Osteoblast (primary cell): ENCODE measurements at places on chromosomes 3 and 15. TPM values are rescaled to one million over a fixed set of nuclear protein-coding genes. Genes with fewer than 3 reads are reported as not detected.

- H3K36me3 ChIP-seq, result no peaks in the 10 kb centered on the region
- H3K27me3 ChIP-seq, result no peaks in the 10 kb centered on the region
- H3K4me3 ChIP-seq, result no peak overlapping the region
- peaks cover 4% of the 10 kb centered on the region for H3K4me1 ChIP-seq
- no peak overlapping the region for H3K27ac ChIP-seq
Measured at GRCh38 chr15:89030311-89030710, 57.9 kb upstream of the ABHD2 start.

- no peaks in the 10 kb centered on the region for H3K27me3 ChIP-seq
- peak; percentile 98 for DNase-seq
- H3K36me3 ChIP-seq, result peaks cover 5% of the 10 kb centered on the region
- H3K4me3 ChIP-seq, result peak within 1 kb of the TSS; percentile 88
- H3K27ac ChIP-seq, result peak within 1 kb of the TSS; percentile 88
- H3K4me1 ChIP-seq, result peaks cover 25% of the 10 kb centered on the region
Measured at GRCh38 chr3:119240591-119241434, at the start of gene B4GALT4. Gene B4GALT4 (minus strand): TSS chr3:119240878. CDS start chr3:119230099, 10,779 bp downstream.

GRCh38 chr15:81783586-81783985 is 262.2 kb downstream of the MEX3B start:
- DNase-seq, result no peak
- H3K4me1 ChIP-seq, result no peaks in the 10 kb centered on the region
- H3K27ac ChIP-seq, result no peak overlapping the region
- H3K27me3 ChIP-seq, result no peaks in the 10 kb centered on the region
- no peak overlapping the region for H3K4me3 ChIP-seq
- H3K36me3 ChIP-seq, result no peaks in the 10 kb centered on the region

DNA sequence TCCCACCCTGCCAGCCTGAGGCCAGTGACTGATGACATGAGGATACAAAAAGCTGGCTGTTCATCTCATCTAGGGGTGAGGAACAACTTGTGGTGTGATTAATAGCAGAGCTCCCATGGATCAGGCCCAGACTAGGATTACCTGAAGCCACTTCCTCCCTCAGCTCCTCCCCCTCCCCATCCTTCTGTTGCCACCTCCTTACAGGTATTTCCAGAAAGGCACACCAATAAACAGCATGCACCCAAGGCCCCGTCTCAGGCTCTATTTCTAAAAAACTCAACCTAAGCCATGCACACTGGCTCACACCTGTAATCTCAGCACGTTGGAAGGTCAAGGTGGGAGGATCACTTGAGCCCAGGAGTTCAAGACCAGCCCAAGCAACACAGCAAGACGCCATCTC is 54.1 kb downstream of the SRGAP3 start:
- H3K27ac ChIP-seq, result no peak overlapping the region
- H3K36me3 ChIP-seq, result no peaks in the 10 kb centered on the region
- peaks cover 23% of the 10 kb centered on the region for H3K27me3 ChIP-seq
- no peaks in the 10 kb centered on the region for H3K4me1 ChIP-seq
- DNase-seq, result no peak
- H3K4me3 ChIP-seq, result no peak overlapping the region

DNA sequence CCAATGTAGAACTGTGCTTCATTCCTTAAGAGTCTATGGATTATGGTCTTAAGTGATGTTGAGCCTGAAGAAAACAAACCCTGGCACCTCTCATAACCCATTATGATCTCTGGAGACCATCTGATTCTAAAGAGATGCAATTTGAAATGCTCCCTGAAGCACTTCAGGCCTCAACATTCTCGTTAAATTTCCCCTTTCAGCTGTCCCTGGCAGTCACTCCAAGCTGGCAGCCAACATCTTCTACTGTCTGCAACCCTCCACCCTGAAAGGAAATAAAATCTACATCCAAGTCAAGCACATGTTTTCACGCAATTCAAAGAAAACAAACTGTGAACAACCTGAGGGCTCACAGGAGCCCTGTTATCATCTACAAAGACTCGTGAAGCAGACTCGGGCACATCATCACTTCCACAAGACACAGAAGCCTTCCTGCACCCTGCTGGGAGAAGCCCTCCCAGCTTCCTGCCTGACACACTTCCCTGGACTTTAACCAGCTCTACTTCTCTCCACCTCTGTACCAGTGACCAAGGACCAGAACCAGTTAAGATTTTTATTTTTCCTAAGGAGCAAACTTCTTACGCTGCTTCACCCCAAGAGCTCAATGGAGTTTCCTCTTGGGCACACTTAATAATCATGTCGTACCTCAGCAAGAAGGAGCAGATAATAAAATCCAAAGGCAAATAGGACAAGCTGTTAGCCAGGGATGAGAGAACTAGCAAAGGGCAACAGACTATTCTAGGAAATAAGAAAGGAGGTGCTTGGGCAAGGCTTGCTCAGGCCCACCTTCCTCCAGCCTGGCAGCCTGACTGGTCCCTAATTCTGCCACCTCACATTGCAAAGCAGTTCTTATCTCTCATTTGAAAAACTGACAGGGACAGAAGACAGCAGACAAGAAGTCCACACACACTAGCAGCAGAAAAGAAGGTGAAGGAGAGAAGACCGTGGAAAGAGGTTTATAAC is 67.1 kb downstream of the MAGI1 start:
- no peaks in the 10 kb centered on the region for H3K36me3 ChIP-seq
- H3K4me3 ChIP-seq, result no peak overlapping the region
- no peak for DNase-seq
- no peak overlapping the region for H3K27ac ChIP-seq
- no peaks in the 10 kb centered on the region for H3K27me3 ChIP-seq

DNA sequence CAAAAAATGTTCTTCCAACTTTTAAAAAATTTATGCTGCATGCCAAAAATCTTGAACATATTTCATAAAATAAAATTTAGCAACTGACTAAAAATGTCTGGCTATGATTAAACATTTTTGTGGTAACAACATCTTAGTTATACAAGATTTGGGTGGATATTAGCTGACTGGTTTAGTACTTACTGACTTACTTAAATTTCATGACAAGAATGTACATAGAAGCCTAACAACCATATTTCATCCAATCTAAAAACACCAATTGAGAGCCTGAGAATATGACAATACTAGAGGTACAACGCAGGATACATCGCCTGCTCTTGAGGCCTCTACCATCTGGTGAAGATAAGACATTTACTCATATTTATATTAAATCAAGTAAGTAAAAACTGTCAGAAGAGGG is 34.6 kb downstream of the GNB4 start:
- DNase-seq, result peak; percentile 80
- H3K36me3 ChIP-seq, result peaks cover 23% of the 10 kb centered on the region
- peak overlapping the region; percentile 90 for H3K27ac ChIP-seq
- H3K4me1 ChIP-seq, result peaks cover 22% of the 10 kb centered on the region
- no peaks in the 10 kb centered on the region for H3K27me3 ChIP-seq

DNA sequence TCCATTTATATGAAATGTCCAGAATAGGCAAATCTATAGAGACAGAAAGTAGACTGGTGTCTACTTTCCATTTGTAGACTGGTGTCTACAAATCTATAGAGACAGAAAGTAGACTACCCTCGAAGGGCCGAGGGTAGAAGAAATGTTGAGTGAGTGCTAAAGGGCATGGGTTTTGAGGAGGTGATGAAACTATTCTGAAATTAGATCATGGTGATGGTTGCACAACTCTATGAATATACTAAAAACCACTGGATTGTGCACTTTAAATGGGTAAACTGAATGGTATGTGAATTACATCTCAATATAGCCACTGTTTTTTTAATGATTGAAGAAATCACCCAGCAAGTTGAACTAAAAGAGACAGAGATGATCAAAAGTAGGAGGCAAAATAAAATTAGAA is 27.9 kb downstream of the TP53BP1 start:
- H3K4me3 ChIP-seq, result no peak overlapping the region
- H3K4me1 ChIP-seq, result peaks cover 46% of the 10 kb centered on the region
- peak; percentile 30 for DNase-seq
- H3K27ac ChIP-seq, result peak overlapping the region; percentile 84

DNA sequence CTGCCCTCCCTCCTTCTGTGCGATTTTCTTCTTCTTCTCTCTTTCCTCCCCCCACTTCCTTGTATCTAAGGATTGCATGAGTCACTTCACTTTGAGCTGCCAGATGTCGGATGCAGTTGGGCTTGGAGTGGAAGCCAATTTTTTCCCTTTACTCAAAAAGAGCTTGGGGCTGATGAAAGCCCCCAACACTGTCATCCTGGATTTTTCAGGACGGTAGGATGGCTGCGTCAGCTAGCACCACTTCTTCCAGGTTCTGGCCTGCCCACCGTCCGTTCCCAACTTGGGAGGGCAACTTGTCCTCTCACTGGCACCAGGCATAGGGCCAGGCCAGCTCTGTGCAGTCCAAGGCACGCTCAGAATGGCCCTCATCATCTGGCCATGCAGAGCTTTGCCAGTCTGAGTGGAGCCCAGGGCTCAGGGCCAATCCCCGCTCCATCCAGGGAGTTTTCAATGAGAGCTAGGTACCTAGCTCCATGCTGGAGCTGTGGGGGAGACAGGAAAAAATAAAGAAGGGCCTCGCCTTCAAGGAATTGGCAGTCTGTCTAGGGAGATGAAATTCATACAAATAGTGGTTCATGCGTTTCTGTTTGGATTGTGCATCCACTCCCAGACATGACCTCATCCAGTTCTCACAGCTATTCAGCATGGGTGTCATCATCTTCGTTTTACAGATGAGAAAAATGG is 47.7 kb upstream of the INSYN1 start:
- peak; percentile 97 for DNase-seq
- no peaks in the 10 kb centered on the region for H3K36me3 ChIP-seq
- H3K4me1 ChIP-seq, result peaks cover 20% of the 10 kb centered on the region
- peak overlapping the region; percentile 91 for H3K27ac ChIP-seq

DNA sequence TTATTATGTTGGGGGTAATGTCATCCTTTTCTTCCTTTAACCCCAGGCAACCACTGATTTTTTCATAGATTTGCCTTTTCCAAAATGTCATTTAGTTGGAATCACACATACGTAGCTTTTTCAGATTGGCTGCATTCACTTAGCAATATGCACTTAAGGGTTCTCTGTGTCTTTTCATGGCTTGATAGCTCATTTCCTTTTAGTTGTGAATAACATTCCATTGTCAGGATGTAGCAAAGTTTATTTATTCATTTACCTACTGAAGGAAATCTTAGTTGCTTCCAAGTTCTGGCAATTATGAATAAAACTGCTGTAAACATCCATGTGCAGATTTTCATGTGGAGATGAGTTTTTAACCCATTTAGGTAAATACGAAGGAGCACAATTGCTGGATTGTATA is 125.4 kb downstream of the AGBL1 start:
- H3K4me3 ChIP-seq, result no peak overlapping the region
- H3K27me3 ChIP-seq, result no peaks in the 10 kb centered on the region
- DNase-seq, result no peak
- no peak overlapping the region for H3K27ac ChIP-seq
- no peaks in the 10 kb centered on the region for H3K36me3 ChIP-seq

- no peak overlapping the region for H3K4me3 ChIP-seq
- no peak for DNase-seq
- H3K27me3 ChIP-seq, result no peaks in the 10 kb centered on the region
- H3K36me3 ChIP-seq, result no peaks in the 10 kb centered on the region
- no peaks in the 10 kb centered on the region for H3K4me1 ChIP-seq
Measured at GRCh38 chr15:95051861-95052260, 820.5 kb downstream of the MCTP2 start.

DNA sequence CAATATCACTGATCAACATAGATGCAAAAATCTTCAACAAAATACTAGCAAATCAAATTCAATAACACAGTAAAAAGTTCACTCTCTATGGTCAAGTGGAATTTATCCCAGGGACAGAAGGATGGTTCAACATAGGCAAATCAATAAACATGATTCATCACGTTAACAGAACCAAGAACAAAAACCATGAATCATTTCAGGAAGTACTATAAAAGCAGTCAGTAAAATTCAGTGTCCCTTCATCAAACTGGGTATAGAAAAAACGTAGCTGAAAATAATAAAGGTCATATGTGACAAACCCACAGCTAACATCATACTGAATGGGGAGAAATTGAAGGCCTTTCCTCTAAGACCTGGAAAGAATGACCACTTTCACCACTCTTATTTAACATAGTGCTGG is 172.1 kb downstream of the POLR2M start:
- peaks cover 4% of the 10 kb centered on the region for H3K27me3 ChIP-seq
- no peaks in the 10 kb centered on the region for H3K36me3 ChIP-seq
- peaks cover 4% of the 10 kb centered on the region for H3K4me1 ChIP-seq

DNA sequence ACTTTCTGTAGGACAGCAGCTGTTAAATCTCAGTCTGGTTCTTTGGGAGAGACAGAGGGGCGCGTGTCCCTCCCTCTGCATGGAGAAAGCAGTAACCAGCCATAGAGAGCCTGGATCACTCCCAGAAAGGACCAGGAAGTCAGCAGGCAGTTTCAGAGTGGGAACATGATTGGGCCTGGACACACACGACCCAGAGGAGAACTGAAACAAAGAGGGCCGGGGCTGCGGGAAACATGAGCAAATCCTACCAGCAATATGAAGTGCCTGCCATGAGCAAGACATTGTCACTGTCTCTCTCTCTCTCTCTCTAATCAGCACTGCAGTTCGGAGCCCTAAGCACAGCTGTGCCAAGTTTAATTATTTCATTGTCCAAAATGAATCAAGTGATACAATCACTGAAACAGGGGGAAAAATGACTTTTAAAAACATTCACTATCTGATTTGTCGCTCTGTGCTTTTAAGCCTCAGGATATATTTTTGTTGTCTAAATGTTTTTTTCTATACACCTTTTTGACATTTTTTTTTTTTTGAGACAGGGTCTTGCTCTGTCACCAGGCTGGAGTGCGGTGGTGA is 17.6 kb downstream of the MUC13 start:
- no peak for DNase-seq
- H3K27me3 ChIP-seq, result peaks cover 6% of the 10 kb centered on the region
- H3K27ac ChIP-seq, result no peak overlapping the region
- H3K36me3 ChIP-seq, result no peaks in the 10 kb centered on the region

DNA sequence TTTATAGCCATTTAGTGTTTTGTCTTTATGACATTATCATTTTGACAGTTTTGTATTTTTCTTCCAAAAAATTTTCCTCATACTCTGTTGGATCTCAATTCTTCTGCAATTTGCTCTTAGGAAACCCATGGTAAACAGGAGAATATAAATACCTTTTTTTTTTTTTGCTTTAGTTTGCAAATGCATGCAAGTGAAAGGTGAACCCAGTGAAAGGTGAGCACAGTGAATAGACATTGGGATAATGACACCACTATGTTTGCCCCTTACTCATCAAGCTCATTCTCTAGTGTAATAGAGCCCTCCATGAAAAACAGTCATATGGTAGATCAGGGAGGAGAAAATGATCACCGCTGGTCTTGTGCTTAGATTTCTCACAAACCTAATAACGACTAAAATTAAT is 59.0 kb upstream of the TRPC1 start:
- H3K27me3 ChIP-seq, result peaks cover 9% of the 10 kb centered on the region
- no peaks in the 10 kb centered on the region for H3K36me3 ChIP-seq
- H3K4me3 ChIP-seq, result no peak overlapping the region
- H3K4me1 ChIP-seq, result no peaks in the 10 kb centered on the region
- no peak overlapping the region for H3K27ac ChIP-seq

HCN4 gene
- not detected in 2 replicates for total RNA-seq

DPPA2 gene
- not detected in 2 replicates for total RNA-seq

SLC25A20 gene
- total RNA-seq, result 11.2 and 11.9 TPM in 2 replicates

STAC gene
- 3.3 and 6.5 TPM in 2 replicates for total RNA-seq

ZNF710 gene
- total RNA-seq, result 10.3 and 10.9 TPM in 2 replicates

NR1I2 gene
- 0.36 TPM in 1 of 2 replicates, not detected in the other for total RNA-seq

ATP10A gene
- 26.5 and 32.9 TPM in 2 replicates for total RNA-seq

CHRFAM7A gene
- total RNA-seq, result under 0.01 and 0.72 TPM in 2 replicates
